ENCODE measurements at places on chromosomes 5 and 9. TPM values are rescaled to one million over a fixed set of nuclear protein-coding genes. Genes with fewer than 3 reads are reported as not detected.

Gene CKMT2
- 55.8 TPM for polyA plus RNA-seq

GRCh38 chr9:117696154-117696553 lies 8.0 kb upstream of the TLR4 start:
- DNase-seq = no peak

GRCh38 chr5:133196441-133197085 lies 144.8 kb downstream of the HSPA4 start:
- DNase-seq = no peak

- no peak for DNase-seq
Observed at GRCh38 chr5:125180231-125180829, 433.9 kb upstream of the ZNF608 start.

DNA sequence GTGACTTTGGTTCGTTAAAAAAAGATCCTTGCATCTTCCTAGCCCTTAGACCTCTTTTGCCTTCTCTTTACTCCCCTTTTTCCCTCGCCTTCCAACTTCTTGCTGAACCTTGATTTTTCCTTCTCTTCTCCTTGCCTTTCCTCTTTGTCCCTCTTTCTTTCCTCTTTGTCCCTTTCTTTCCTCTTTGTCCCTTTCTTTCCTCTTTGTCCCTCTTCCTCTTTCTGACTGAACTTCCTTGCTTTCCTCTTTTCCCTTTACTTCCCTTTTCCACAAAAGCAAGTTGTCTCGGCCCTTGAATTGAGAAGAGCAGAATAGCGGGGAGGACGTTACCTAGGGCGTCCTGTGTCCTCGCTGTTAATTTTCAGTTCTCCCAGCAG lies 1.4 kb upstream of the MLLT3 start:
- DNase-seq = no peak

DNA sequence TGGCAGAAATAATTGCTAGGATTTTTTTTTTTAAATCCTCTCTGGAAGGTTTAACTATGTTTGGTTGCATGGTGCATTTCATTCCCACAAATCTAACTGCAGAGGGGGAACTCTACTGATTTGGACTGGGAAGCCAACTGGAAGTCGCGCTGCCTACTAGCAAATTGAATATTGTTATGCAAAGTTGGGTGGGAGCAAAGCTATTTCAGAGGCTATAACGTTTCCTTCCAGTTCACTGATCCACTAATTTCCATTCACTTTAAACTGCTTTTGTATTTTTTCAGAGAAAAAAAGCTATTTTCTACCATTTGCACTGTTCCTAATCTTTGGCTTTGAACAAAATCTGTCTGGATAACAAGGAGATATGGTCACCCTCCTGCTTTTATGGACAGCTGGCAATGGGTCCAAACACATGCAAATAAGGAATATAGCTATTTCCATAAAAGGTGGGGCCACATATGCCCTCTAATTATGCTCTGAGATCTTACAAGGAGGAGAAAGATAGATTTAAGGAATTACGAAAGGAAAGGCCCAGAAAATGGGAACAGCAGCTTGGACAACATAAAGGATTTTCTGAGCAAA lies 40.1 kb downstream of the MACIR start:
- no peak for DNase-seq

DNA sequence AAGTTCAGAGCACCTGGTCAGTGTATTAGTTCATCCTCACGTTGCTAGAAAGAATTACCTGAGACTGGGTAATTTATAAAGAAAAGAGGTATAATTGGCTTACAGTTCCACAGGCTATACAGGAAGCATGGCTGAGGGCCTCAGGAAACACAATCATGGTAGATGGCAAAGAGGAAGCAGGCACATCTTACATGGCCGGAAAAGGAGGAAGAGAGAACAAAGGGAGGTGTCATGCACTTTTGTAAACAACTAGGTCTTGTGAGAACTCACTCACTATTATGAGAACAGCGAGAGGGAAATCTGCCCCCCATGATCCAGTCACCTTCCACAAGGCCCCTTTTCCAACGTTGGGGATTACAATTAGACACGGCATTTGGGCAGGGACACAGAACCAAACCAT lies 28.8 kb upstream of the CAVIN4 start:
- DNase-seq = no peak

- DNase-seq = no peak
Observed at GRCh38 chr9:121852651-121853616, 201.5 kb downstream of the DAB2IP start.

GRCh38 chr5:144742361-144742760 lies 571.7 kb downstream of the KCTD16 start:
- no peak for DNase-seq

All from kidney (tissue), 22 donors.